ENCODE measurements at places on chromosomes 16 and 17.

- H3K27ac ChIP-seq = no peak overlapping the region
- DNase-seq = no peak
- H3K27me3 ChIP-seq = peaks cover 36% of the 10 kb centered on the region
- no peaks in the 10 kb centered on the region for H3K4me1 ChIP-seq
Observed at GRCh38 chr17:40663252-40663651, 1.7 kb downstream of the KRT222 start.

DNA sequence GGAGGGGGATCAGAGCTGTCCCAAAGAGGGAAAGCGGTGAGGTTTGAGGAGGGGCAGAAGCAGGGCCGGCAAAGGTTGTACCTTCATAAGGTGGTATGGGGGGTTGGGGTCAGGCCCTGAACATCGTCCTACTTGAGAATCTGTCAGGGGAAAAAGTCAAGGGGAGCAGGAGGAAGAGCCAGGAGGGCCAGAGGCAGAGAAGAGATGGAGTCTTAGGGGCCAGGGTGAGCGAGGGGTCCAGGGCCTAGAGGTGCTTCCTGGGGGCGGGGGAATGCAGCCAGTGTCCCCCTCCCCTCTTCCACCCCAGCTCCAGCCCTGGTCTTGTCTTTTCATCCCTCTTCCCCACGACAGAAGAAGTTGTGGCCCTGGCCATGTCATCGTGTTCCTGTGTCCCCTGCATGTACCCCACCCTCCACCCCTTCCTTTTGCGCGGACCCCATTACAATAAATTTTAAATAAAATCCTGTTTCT, 1.3 kb upstream of the PRRT2 start:
- no peaks in the 10 kb centered on the region for H3K36me3 ChIP-seq
- H3K4me1 ChIP-seq = peaks cover 37% of the 10 kb centered on the region
- no peaks in the 10 kb centered on the region for H3K27me3 ChIP-seq

GRCh38 chr17:4492721-4493561, 5.7 kb upstream of the SPNS2 start:
- peaks cover 14% of the 10 kb centered on the region for H3K27me3 ChIP-seq
- no peak overlapping the region for H3K4me3 ChIP-seq
- peak; percentile 12 for DNase-seq
- H3K4me1 ChIP-seq = peaks cover 12% of the 10 kb centered on the region
- H3K36me3 ChIP-seq = no peaks in the 10 kb centered on the region
- H3K27ac ChIP-seq = no peak overlapping the region

DNA sequence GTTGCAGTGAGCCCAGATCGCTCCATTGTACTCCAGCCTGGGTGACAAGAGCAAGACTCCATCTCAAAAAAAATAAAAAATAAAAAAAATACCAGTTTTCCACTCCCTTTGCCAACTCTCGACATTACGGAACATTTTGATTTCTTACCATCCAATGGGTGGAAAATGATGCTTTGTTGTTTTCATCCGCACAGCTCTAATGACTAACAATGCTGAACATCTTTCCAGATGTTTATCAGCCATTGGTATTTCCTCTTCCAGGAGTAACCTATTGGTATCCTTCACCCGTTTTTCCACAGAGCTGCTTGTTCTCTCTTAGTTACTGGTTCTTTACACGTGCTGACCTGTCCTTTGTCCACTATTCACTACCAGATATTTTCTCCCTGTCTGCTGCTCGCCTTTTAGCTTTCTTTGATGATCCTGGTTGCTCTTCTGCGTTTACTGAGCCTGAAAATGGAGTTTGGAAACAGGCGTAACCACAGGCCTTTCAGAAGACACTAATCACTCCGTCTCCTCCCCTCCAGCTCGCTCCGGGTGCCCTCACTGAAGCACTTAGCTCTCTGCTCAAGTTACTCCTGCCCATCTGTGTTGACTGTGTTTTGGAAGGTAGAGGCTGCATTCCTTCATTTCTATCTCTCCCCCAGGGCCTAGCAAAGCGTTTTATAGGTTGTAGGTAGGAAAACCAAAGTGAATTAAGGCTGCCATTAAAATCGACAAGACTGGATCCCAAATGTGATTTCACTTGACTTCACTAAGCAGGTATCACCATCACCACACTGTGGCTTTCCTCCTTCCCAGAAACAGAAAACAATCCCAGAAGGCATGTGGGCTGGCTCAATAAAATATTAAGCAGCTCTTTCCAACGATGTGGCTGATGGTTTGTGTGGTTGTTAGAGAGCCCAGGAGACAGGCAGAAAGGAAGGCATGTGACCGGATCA, 8.9 kb downstream of the SHPK start:
- no peaks in the 10 kb centered on the region for H3K4me1 ChIP-seq
- H3K4me3 ChIP-seq = no peak overlapping the region
- DNase-seq = no peak

- no peak overlapping the region for H3K27ac ChIP-seq
- H3K4me3 ChIP-seq = no peak overlapping the region
- H3K27me3 ChIP-seq = no peaks in the 10 kb centered on the region
- no peaks in the 10 kb centered on the region for H3K36me3 ChIP-seq
- DNase-seq = peak; percentile 52
- H3K4me1 ChIP-seq = peaks cover 7% of the 10 kb centered on the region
Observed at GRCh38 chr17:29958947-29959657, 17.7 kb downstream of the EFCAB5 start.

- H3K4me1 ChIP-seq = no peaks in the 10 kb centered on the region
- H3K27me3 ChIP-seq = no peaks in the 10 kb centered on the region
Observed at GRCh38 chr16:16890964-16891363, 512.0 kb downstream of the NPIPA7 start.
